Glutamatergic neuron (in vitro differentiated cells): ENCODE measurements at places on chromosomes 2 and 18. TPM values are rescaled to one million over a fixed set of nuclear protein-coding genes. Genes with fewer than 3 reads are reported as not detected.

GRCh38 chr2:55223958-55224760, 7.9 kb downstream of the CLHC1 start:
- DNase-seq: peak; percentile 32

GRCh38 chr2:71798266-71799012, 345.1 kb downstream of the DYSF start:
- peak; percentile 62 for DNase-seq

- DNase-seq: no peak
These were observed 218.4 kb upstream of the DTNA start for GRCh38 chr18:34491719-34492118.

TUBA3E gene
- total RNA-seq: not detected

- DNase-seq: no peak
These were observed 611.6 kb upstream of the SALL3 start for GRCh38 chr18:78367996-78368395.

DNA sequence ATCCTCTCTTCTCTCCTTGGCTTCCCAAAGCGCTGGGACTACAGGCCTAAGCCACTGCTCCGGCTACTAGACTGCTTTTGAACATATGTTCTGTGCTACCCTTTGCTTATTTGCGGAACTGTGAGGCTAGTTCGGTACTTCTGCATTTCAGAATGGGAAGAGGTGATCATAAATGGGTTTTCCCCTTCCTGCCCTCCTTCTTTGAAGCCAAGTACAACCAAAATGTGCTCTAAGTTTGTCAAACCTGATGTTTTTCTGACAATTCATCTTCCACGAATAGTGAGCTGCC, 1.7 kb upstream of the ESCO1 start:
- DNase-seq: no peak

PSD4 gene
- total RNA-seq: 1.2 TPM

SLC8A1 gene
- total RNA-seq: 1.9 TPM

- DNase-seq: no peak
These were observed 49.9 kb downstream of the DHRS9 start for GRCh38 chr2:169119123-169119760.

ZNF532 gene
- total RNA-seq: 217 TPM

- DNase-seq: no peak
These were observed 51.8 kb downstream of the AKAIN1 start for GRCh38 chr18:5145168-5145825.

GRCh38 chr18:34315591-34316352, 91.1 kb upstream of the NOL4 start:
- DNase-seq: no peak

GRCh38 chr2:208820014-208820688, 413.6 kb downstream of the PTH2R start:
- DNase-seq: no peak

IHH gene
- total RNA-seq: not detected

DNA sequence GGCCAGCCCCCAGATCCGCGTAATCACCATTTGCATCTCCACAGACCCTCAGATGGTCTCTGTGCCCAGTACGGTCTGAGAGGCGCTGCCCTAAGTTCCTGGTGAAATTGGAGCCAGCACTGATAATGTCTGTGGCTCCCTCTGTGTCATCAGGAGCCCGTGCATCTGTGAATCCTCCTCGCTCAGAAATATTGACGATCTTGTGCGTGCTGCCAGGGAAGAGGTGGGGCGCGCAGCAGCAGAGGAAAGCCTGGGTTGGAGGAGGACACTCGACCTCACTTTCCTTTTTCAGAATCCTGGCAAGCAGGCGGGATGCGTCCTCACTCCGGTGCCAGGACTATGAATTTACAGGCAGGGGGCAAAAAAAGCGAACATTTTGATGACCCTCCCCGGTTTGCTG, 686.1 kb upstream of the SALL3 start:
- DNase-seq: no peak

- no peak for DNase-seq
These were observed 5.1 kb downstream of the NOL4 start for GRCh38 chr18:34219651-34220050.

DNA sequence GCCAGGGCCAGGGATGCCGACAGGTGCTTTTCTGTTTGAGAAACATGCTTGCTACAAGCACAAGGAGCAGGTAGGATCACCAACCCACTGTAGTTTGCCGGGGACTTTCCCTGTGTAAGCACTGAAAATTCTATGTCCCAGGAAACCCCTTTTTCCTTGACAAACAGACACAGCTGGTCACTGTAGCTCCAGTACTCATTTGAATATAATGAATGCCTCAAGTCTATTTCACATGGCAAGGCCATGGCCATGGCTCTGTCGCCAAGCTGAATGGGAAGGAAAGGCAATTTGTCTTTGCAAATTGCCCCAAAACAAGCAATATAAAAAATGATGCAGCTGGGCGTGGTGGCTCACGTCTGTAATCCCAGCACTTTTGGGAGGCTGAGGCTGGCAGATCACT, 49.6 kb upstream of the IGFBP2 start:
- DNase-seq: no peak

DNA sequence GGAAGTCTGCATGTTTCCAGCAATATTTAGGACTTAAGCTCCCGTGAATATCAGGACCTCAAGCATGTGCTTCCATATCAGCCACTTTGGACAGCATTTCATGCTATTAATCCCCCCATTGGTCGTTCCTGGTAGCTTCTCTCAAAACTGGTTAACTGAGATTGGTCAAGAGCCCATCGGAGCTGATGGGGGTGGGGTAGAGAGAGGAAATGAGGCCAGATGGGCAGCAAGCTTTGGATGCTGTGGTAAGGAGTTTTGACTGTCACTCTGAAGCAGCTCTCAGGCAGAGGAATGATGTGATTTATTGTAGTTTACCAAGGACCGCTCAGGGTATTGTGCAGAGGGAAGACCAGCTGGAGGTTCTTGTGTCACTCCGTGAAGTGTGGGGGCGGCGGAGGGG, 81.8 kb downstream of the FAM168B start:
- DNase-seq: no peak

DAW1 gene
- total RNA-seq: not detected

DNA sequence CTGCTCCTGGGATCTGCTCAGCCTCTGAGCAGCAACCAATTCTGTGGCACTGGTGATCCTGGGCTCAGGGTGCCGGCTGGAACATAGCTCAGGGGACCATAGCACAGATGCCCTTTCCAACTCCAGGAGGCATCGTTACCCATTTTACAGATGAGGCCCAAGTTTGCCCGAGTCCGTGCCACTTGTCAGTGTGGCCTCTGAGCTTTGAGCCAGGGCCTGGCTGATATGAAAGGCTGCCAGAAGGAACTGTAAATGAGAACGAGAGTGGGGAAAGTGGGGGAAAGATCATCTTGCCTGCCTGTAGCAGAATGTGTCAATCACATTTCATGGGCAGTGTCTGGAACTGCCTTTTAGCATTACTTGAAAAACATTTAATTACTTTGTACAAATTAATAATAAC, 23.3 kb upstream of the FOSL2 start:
- DNase-seq: no peak

TIGD1 gene
- total RNA-seq: 12.3 TPM

ANKRD30B gene
- not detected for total RNA-seq

- no peak for DNase-seq
These were observed 228.1 kb downstream of the DSC3 start for GRCh38 chr18:30814446-30814845.

DNA sequence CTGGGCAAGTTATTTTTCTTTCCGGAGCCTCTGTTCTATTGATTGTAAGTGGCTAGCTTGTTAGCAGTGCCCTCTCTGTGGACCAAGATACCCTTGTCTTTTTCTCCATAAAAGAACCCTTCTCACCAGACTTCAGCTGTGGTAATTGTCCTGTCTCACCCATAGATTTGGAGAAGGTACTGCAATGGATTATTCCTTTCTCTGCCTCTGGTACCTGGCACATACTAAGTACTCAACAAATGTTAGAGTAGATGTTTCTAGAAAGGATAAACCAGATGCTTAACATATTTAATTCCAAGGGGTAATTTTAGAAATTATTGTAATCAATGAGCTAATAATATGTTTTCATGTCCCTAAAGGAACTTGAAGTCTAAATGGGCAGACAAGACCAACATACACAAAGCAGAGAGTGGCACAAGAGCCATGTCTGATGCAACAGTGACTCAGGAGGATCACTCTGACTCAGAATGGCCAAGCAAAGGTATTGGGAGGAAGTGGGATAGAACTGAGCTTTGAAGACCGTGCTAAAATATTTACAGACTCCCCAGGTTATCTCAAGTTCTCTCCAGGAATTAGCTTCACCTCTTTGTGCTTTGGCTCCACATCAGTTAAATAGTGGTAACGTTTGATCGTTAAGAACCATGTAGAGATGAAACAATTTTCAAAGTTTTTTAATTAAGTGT, 129.7 kb upstream of the OSR1 start:
- DNase-seq: no peak

RGPD3 gene
- total RNA-seq: 0.27 TPM
